CD14-positive monocyte (primary cell): ENCODE measurements at places on chromosomes 16 and 17. TPM values are rescaled to one million over a fixed set of nuclear protein-coding genes. Genes with fewer than 3 reads are reported as not detected.

CACNG1 gene
- not detected in 2 replicates for polyA plus RNA-seq

SPIRE2 gene
- 0.09 TPM for polyA plus RNA-seq

TMIGD1 gene
- polyA plus RNA-seq = not detected

TAX1BP3 gene
- polyA plus RNA-seq = 29.6 and 51.6 TPM in 2 replicates

NPIPB8 gene
- not detected for polyA plus RNA-seq

RNF112 gene
- polyA plus RNA-seq = not detected

SCNN1G gene
- polyA plus RNA-seq = not detected in 2 replicates

TERB1 gene
- polyA plus RNA-seq = not detected

FASN gene
- 0.08 TPM for polyA plus RNA-seq

G6PC1 gene
- not detected for polyA plus RNA-seq

KLHL10 gene
- not detected for polyA plus RNA-seq

NLRC3 gene
- polyA plus RNA-seq = 0.03 TPM

AGRP gene
- polyA plus RNA-seq = 0.54 TPM

SPN gene
- polyA plus RNA-seq = 71.0 TPM

ST6GALNAC2 gene
- 11.8 TPM for polyA plus RNA-seq

GPRC5C gene
- polyA plus RNA-seq = 3.3 and 4.0 TPM in 2 replicates

AOC3 gene
- not detected for polyA plus RNA-seq

NPIPA3 gene
- polyA plus RNA-seq = 0.24 and 1.4 TPM in 2 replicates

SLC52A1 gene
- not detected for polyA plus RNA-seq

PLEKHH3 gene
- 0.43 and 1.5 TPM in 2 replicates for polyA plus RNA-seq

GPS2 gene
- 154 and 162 TPM in 2 replicates for polyA plus RNA-seq

NTN1 gene
- polyA plus RNA-seq = not detected

KRTAP1-4 gene
- not detected for polyA plus RNA-seq

KRT16 gene
- polyA plus RNA-seq = not detected

LYZL6 gene
- not detected in 2 replicates for polyA plus RNA-seq
